Activated gamma-delta T cell treated with Interleukin-2 at 50 U/mL for 16 hours (primary cell): ENCODE measurements at places on chromosomes 6 and 20.

- DNase-seq = no peak
These were observed 108.6 kb upstream of the SLC2A12 start for GRCh38 chr6:134161041-134161440.

- DNase-seq = no peak
These were observed 24.9 kb downstream of the SAYSD1 start for GRCh38 chr6:39090036-39090435.

DNA sequence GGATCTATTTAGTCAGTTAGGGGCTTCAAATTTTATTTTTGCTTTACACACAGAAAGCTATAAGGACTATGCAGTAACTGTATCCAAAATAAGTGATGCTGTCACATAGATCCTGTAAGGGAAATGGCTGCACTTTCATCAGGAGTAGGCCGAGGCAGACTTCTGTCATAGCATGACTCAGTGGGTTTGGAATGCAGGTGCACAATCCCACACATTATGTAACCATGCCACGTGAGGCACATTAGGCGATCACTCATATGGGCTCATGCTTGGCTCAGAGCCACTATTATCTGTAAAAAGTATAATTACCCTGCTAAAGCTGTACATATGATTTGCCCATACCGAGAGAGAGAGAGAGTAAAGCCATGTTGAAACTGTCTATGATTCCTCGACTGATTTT is 1189.4 kb upstream of the EYS start:
- no peak for DNase-seq

DNA sequence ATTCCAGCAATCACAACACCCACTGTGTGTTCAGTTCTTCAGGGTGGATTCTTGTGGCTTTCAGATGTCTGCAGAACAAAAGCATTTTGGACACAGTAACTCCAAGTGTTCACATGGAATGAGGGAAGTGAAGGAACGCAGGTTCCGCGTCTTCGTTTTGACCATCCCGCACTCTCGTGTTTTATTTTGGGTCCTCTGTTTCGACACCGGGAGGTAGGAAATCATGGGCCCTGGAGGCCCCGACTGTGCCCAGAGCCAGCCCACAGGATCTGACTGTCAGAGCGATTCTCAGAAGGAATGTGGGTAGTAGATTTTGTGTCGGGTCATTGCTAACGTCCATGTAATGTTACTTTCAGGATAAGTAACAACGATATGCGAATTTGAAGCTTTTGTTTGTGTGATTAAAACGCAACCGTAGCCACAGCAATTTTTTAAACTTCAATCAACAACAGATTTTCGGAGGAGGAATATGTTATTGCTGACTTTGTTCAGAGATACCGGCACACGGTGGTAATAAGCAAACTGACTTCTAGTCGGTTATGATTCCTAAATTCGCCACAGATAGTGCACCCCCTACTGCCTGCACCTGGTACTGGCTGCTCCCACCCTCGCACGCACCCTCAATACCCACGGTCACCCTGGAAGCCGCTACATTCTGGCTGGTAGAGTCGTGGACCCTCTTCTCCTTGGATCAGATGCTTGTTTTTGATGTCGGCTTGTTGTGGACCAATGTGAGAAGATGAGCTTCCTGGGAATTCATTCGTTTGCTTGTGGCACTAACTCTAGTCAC is 10.5 kb downstream of the NPEPL1 start:
- DNase-seq = no peak

DNA sequence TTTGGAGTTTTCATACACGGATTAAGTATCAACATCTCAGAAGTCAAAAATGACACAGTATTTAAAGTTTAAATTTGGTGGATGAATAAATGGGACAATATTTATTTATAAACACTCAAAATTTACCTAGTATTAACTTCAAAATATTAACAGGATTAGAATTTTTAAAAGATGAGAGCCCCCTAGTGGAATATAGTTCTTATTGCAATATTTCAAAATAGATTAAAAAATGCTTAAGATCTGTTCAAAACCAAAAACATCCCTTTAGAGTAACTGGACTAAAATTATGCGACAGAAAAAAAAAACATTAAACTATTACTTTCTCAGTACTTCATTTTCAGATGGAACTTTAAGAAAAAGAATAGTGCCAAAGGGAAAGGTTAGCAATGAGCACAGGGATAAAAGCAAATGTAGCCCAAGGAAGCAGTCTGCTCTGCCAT is 56.6 kb downstream of the SNX14 start:
- DNase-seq = no peak

- no peak for DNase-seq
These were observed 40.7 kb downstream of the PRR18 start for GRCh38 chr6:166267526-166267925.

GRCh38 chr6:34970488-34970887 is 81.4 kb downstream of the ANKS1A start:
- no peak for DNase-seq

GRCh38 chr20:4912380-4913142 is 88.7 kb downstream of the SLC23A2 start:
- DNase-seq = no peak

GRCh38 chr20:25525867-25526266 is 59.5 kb downstream of the NINL start:
- no peak for DNase-seq

- no peak for DNase-seq
These were observed 51.3 kb downstream of the ATRN start for GRCh38 chr20:3521852-3522740.

- DNase-seq = no peak
These were observed 42.0 kb downstream of the EDN1 start for GRCh38 chr6:12331951-12332749.

- DNase-seq = no peak
These were observed 100.2 kb downstream of the RALGAPA2 start for GRCh38 chr20:20612251-20612650.

DNA sequence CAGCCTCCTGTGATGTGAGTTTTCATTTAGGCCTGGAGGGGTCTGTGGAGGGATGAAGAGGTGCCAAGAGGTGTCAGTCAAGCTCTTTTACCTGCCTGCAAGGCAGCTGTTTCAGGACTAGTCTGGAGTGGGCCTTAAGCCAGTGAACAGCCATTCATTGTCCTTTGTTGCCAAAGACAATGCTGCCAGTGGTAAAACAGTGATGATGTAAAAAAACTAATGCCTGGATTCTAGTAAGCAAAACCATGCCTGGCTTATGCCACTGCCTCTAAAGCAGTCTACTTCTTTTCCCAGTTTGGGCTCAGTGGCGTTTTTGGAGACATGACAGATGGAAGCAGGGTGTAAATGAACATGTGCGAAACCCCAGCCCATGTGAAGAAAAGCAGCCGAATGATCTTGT is 93.5 kb upstream of the KCNK16 start:
- no peak for DNase-seq

DNA sequence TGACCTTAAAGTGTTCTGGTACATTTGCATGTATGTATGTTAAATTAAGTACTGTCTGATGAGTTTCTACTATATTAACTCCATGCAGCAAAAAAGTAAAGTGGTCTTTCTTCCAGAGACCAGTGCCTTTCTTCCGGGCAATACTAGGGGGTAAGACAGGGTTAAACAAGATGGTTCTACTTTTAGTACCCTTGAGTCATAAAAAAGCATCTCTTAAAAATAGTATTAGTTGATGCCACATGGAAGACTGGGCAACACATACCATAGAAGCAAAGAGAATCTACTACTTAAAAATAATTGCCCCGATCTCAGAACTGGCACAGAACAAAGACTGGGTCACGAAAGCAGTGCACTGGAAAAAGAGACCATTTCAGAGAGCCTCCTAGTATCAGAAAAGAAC is 66.2 kb downstream of the SESN1 start:
- no peak for DNase-seq

- no peak for DNase-seq
These were observed 39.5 kb downstream of the UBE2V1 start for GRCh38 chr20:50073500-50073899.

DNA sequence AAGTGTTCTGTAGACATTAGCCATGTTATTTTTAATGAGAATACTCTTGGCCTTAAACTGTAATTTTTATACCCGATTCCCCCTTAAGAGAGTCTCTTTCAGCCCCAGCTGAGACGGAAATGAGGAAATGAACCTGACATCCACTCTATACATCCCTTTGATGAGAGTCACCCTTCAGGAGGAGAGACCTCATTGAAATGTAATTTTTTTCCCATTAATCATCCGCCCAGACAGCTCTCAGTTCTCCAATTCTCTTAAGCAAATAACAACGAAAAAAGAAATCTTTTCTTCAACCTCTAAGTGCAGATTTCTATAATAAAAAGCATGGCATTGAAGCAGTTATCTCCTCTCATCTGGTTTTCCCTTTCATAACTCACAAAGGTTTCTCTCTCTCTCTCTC is 243.8 kb upstream of the PMEPA1 start:
- no peak for DNase-seq

DNA sequence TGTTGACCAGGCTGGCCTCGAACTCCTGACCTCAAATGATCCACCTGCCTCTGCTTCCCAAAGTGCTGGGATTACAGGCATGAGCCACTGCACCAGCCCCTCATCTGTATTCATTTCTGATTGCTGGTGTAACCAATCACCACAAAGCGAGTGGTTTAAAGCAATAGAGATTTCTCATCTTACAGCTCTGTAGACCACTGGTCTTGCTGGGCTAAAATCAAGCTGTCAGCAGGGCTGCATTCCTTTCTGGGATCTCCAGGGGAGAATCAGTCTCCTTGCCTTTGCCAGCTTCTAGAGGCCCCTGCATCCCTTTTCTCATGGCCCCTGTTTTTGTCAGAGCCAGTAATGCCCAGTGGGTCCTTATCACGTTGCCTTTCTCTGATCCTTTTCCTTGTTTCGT is 49.9 kb upstream of the PMEPA1 start:
- no peak for DNase-seq

GRCh38 chr20:44087051-44087856 is 99.7 kb downstream of the JPH2 start:
- no peak for DNase-seq

- DNase-seq = no peak
These were observed 53.1 kb upstream of the SLC32A1 start for GRCh38 chr20:38671186-38671585.

DNA sequence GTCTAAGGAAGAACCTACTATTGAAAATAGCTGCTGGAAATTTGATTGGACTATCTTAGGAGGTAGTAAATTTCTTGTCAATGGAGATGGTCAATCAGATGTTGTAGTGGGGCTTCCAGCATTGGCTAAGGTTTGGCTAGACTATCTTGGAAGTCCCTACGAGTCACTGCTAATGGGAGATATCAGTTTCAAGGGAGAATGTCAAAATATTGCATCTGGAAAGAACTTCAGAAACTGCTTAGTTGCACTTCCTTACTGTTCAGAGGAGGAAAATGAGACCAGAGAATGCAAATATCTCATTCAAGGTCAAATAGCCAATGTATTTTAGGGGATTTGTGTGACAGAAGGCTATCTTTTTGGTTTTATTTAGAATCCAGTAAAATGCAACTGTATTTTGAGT is 53.5 kb upstream of the CCN2 start:
- no peak for DNase-seq

- DNase-seq = no peak
These were observed 55.1 kb downstream of the MYLK4 start for GRCh38 chr6:2695454-2696095.

DNA sequence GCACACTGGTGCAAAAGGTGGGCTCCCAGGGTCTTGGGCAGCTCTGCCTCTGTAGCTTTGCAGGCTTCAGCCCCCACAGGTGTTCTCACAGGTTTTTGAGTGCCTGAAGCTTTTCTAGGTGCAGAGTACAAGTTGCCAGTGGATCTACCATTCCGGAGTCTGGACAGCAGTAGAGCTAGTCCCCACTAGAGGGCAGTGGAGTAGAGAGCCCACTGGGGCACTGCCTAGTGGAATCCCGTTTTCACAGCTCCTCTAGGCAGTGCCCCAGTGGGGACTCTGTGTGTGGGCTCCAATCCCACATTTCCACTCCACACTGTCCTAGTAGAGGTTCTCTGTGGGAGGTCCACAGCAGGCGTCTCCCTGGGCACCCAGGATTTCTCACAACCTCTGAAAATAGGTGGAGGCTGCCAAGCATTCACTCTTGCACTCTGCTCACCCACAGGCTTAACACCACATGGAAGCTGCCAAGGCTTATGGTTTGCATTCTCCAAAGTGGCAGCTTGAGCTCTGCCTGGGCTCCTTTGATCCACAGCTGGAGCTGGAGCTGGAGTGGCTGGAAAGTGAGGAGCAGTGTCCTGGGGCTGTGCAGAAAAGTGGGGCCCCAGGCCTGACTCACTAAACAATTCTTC is 86.3 kb upstream of the PROKR2 start:
- no peak for DNase-seq
